ENCODE measurements at places on chromosomes 7 and 10.

- no peak for DNase-seq
Observed at GRCh38 chr7:86644282-86645224, 844 bp downstream of the GRM3 start.

DNA sequence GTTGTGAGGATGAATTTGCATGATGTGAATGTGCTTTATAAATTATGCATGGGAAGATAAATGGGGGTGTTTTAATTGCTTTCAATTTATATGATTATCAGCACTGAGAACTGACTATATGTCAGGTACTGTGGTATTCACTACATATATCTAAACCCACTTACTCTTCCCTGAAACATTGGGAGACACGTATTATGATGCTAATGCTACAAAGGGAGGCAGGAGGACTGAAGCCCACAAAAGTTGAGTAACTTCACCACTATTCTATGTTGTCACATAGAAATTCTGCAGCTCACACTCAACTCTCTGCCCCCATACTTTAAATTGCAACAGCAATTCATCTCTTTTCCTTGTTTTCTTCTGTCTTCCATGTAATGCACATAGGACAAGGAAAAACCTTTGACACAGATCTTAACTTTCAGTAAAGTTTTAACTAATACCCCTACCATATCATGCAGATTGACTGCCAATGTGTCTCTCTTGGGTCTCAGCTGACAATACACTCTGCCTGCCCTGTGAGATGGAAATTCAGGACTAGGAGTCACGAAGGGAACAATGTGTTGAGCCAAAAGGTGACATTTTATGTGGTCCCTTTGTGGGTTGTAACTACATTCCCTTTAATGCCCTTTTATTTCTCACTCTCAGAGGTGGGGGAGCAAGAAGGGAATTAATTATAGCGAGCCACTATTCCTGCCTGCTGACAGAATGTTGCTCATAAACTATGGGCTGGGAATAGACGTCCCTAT is 691.0 kb upstream of the SORCS1 start:
- DNase-seq = no peak

- no peak for DNase-seq
Observed at GRCh38 chr7:149458235-149458634, 2.6 kb downstream of the ZNF777 start.

DNA sequence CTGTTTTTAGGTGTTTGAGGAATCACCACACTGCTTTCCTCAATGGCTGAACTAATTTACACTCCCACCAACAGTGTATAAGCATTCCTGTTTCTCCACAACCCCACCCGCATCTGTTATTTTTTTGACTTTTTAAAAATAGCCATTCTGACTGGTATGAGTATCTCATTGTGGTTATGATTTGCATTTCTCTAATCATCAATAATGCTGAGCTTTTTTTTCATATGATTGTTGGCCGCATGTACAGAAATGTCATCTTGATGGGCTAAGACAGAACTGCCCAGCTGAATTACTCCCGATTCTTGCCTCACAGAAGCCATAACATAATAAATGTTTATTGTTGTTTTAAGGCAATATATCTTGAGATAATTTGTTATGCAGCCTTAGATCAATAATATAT is 93.1 kb upstream of the DKK1 start:
- DNase-seq = no peak

GRCh38 chr7:46886669-46887374 is 695.1 kb downstream of the TNS3 start:
- no peak for DNase-seq

GRCh38 chr7:45921699-45922519 is 837 bp upstream of the IGFBP3 start:
- peak; percentile 18 for DNase-seq

DNA sequence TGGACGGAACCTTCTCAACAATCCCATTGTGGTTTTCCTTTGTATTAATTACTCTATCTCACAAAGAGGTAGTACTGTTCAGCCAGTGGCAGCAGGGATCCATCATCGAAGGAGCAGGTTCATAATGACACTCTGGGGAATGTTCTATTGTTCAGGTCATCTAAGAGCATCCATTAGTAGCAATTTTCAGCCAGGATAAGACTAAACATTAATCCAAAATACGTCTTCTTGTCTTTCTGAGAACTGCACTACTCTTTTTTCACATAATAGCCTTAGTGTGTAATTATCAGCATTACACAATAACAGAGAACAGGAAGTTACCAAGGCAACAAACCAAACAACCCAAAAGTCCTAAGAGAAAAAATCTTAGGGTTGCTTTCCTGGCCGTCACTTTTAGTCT is 259.5 kb upstream of the VWC2 start:
- peak; percentile 65 for DNase-seq

DNA sequence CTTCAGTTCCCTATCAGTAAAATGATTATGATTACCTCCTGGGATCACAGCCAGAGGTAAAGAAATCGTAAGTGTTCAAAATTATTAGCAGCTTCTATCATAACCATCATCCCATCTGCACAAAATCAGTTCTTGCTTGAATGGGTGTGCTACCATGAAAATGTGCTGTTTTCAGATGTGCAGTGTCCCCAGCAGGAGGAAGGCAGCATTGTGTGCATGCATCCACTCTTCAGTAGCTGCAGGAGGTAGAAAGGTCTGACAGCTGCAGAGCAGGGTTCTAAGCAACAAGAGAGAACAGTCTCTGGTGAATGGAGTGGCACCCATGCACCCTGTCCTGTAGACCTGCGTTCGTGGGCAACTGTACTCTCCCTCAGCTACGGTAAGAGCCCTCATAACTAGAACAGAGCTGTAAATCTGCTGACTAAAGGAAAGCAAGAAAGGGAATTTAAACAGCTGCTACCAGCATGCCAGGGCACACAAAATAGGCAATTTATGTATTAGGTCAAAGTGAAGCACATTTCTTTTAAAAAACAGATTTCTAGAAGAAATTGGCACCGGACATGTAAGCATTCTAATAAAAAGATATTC is 21.2 kb downstream of the VSTM2A start:
- DNase-seq = peak; percentile 21

- DNase-seq = no peak
Observed at GRCh38 chr7:114419441-114420272, 5.0 kb downstream of the FOXP2 start.

DNA sequence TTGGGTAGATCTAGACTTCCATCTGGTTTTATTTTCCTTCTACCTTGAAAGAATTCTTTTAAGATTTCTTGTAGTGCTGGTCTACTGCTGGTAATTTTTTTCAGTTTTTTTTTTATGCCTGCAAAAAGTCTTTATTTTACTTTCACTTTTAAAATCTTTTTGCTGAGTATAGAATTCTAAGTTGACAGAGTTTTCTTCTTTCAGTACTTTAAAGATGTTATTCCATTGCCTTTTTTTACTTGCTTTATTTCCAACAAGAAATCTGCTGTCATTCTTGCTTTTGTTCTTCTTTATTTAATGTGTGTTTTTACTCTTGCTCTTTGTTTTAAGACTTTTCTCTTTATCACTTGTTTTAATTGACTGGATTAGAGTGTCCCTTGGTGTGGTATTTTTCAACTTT is 36.1 kb upstream of the HECTD2 start:
- no peak for DNase-seq

DNA sequence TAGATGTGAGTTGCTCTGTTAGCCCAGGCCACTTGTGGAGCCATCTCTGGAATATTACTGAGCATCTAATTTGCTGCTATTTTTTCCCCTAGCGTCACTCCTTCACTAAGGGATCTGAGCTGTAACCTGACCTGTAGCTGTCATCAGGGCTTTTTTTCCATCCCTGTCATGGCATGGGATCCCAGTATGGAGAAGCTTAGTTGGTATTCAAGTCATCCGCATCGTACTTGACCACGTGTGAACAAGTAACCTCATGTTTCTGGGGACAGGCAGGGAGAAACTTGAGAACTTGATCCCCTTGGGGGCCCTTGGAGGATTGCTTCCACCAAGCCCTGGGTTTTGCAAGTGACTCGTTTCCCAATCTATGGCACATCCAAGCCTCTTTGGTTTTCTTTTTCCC is 474.4 kb upstream of the GALNT17 start:
- DNase-seq = no peak

DNA sequence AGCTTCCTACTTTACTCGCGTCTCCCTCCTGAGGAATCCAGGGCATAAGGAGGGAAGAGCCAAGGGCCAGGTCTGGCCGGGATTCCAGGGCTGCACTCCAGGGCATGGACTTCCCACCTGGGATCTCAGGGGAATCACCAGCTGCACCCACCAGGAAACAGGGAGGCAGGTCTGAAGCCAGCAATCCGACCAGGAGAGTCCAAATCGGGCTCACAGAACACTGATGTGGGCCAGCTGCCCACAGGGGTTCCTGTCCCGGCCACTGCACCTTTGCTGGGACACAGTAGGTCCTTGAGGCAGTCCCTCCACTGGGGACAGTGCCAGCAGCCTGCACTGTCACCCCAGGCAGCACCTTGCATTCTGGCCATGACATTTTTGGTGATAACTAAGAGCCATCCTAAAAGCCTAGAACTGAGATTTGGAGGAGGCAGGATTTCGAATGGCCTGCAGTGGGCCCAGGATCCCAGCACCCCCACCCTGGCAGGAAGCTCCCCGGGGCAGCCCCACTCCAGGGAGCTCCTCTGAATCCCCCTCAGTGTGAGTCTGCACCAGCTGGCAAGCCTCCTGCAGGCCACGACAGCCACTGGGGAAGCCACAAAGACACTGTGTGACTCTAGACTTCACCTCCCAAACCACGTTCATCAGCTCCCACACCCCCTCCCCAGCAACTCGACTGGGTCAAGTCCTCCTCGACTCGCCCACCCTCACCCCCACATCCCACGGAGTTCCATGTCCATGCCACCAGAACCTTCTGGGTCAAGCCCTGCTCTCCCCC is 71.5 kb upstream of the PPP2R2D start:
- no peak for DNase-seq

DNA sequence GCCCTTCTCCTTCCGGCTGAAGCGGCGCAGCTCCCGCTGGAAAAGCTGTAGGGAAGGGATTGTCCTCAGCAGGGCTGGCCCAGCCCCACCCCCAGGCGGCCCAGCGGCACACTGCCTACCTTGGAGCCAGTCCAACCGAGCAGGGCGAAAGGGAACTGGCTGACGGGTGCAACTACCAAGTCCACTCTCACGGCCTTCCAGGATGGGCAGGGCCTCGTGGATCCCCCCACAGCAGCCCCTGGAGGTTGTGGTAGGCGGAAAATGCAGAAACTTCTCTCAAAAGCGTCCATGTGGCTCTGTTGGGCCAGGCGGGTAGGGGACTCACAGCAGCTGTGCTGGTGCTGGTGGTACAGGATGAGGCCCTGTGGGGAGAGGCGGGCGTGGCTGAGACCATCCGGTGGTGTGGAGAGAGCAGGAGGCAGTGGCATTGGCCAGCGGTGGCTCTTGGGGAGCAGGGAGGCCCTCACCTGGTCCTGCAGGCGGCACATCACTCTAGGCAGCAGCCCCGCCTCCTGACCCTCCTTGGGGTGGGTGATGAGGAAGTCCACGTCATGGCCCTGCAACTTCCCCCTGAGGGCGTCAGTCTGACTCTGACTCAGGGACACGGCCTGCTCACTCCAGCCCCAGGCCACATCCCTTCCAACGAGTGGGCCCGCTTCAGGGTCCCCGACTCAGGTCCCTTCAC is 8.4 kb upstream of the PGAM2 start:
- DNase-seq = no peak

- no peak for DNase-seq
Observed at GRCh38 chr10:44659320-44659719, 251.8 kb upstream of the TMEM72 start.

DNA sequence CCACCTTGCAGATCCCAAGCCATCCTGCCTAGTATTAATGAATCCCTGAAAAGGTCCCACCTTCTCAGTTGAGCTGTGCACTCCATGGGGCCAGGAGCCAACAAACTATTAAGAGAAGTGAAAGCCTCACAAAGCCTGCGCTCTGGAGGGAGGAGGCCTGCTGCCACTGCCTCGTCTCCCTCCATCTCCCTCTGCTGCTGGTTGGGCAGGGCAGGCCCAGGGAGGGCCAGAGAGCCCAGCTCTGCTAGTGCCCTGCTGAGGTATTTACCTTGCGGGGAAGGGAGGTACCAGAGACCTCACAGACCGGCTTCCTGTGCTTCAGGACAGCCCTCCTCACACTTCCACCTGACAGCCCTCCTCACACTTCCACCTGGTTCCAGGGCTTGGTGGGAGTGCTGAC is 171.5 kb downstream of the SH3PXD2A start:
- no peak for DNase-seq

GRCh38 chr7:2402687-2403013 is 761 bp upstream of the CHST12 start:
- no peak for DNase-seq

DNA sequence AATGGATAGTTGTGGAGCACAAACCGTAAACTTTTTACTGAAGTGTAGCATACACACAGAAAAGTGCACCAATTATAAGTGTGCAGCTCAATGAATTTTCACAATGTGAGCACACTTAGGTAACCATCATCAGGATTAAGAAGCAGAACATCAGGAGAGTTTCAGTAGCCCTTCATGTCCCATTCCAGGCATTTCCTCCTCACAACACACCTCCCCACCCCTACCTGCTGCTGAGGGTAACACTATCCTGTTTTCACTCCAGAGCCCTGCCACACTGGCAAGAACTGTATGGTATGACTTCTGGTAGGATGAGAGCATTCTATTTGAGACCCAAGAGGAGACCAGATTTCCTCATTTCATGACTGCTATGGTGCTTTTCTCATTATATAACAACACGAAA is 166.5 kb downstream of the PPP1R3A start:
- no peak for DNase-seq

DNA sequence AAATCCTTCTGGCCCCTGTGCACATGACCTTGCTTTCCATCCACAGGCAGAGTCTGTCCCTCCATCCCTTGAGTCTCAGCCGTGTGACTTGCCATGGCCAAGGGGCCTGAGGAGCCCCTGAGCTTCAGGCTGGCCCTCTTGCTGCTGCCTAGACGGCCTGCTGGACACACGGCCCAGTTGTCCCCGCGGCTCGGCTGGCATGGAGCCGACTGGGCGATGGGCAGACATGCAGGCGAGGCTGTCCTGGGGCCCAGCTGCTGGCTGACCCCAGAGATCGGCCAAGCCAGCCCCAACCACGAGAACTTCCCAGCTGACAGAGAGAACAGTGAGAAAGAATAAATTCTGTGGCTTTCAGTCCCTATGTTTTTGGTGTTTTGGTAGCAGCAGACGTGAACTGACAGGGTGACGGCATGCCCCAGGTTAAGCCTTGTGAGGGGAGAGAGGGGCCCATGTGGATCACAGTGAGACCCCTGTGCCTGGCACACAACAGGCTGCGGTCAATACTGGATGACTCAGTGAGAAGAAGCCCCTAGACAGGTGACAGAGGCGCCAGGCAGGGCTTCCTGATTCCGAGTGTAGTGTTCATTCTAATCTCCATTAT is 11.7 kb downstream of the PRKAG2 start:
- DNase-seq = no peak

GRCh38 chr7:75718390-75719031 is 20.2 kb downstream of the HIP1 start:
- DNase-seq = no peak
